Common myeloid progenitor, CD34-positive (primary cell): ENCODE measurements at places on chromosomes 4 and X.

DNA sequence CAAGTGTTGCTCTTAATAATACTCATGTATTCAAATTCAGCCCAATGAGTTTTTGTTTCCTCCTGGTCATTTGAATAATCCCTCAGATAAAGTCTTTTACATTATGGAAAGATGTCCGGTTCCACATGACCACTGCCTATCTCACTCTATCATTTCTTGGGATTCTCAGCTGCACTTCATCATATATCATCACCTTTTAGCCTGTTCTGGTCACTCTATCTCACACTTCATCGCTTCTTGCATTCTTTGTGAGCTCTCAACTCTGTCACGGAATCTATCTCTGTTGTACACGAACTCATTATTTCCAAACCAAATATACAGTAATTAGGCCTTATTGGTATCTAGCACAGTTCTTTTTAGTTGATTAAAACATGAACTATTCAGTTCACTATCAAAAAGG is 126.9 kb upstream of the HAND2 start:
- no peak for DNase-seq

GRCh38 chrX:49247346-49247745 is 12.1 kb downstream of the CCDC22 start:
- DNase-seq, result no peak

GRCh38 chrX:38941675-38942074 is 140.4 kb downstream of the MID1IP1 start:
- DNase-seq, result no peak

DNA sequence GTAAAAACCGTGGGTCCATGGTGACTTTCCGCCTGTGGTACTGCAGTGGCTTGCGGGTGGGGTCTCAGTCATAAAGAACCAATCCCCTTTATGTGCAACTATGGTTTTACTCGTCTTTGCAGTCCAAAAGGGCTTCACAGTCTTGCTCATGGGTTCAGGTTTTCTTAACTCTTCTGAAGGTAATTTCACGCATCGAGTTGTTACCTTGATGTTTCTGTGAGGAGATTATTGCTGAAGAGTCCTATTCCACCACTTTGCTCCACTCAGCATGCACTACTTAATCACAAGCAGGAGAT is 41.5 kb downstream of the F8 start:
- no peak for DNase-seq

DNA sequence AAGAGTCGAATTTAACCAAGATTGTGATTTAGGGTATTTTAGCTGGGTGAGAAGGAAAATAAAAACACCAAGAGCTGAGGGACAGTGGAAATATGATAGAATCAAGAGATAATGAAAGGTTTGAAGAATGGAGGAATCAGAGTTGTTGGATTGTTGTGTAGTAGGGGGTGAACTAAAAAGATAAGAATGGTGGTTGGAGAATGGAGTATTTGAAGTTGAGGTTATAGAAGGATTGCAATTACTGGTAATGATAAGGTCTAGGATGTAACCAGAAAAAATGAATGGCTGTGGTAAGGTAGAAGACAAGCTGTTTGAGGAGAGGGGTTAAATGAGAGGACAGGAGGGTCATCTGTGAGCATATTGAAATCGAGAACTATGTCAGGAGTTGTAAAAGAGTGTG is 4.5 kb downstream of the ABCE1 start:
- no peak for DNase-seq

DNA sequence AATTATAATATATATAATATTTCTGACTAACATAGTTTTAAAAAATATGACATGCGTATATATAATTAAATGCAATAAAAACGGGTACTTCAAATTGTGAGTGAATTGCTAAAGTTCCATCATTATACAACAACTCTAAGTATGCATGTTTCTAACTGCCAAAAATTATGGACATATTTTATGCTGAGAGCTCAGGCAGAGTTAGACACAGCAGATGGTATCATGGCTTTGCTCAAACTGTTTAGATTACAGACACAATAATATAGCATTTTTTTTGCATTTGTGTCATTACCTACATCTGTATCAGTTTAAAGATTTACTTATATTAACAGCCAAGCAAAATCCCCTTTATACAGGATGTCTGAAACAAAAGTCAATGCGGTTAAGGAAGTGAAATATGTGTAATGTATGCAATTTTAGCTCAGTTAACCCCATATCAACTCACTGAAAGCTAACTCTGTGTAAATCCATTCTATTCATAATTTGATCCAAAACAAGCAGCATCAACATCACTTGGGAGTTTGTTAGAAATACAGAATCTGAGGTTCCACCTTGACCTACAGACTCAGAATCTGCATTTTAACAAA is 119.1 kb upstream of the CNKSR2 start:
- DNase-seq, result no peak

GRCh38 chrX:103739421-103739820 is 28.7 kb downstream of the TMEM31 start:
- DNase-seq, result no peak
